Coronary artery (tissue), 2 donors: ENCODE measurements at places on chromosomes 3 and 15.

DNA sequence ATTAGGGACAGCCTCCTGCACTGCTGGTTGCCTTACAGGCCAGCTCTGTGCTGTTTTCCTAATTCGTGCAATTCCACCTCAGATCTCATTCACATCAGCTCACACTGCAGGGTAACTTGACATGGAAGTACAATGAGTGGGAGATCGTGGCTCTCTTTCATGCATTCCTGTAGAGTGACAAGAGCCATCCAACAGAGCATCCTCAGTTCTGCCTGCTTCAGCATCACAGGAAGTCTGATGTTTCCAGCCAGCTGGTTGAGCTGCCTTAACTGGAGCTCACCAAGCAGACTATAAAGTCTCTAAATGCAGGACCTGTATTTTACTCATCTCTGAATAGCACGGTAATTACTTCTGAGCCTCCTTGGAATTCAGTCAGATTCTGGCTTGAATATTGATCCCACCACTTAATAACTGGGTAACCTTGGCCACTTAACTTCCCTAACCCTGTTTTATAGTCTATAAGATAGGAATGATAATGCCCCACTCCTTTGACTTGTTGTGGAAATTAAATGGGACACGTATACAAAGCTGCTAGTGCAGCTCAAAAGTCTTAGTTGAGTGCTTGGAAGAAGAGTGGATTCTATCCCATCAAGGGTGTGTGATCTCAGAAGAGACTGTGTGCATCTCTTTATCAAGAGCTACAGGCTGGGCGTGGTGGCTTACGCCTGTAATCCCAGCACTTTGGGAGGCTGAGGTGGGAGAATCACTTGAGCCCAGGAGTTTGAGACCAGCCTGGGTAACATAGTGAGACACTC, 1.4 kb upstream of the DIS3L start:
- DNase-seq = no peak

- no peak for DNase-seq
Observed at GRCh38 chr3:182583545-182583944, 209.8 kb upstream of the ATP11B start.

DNA sequence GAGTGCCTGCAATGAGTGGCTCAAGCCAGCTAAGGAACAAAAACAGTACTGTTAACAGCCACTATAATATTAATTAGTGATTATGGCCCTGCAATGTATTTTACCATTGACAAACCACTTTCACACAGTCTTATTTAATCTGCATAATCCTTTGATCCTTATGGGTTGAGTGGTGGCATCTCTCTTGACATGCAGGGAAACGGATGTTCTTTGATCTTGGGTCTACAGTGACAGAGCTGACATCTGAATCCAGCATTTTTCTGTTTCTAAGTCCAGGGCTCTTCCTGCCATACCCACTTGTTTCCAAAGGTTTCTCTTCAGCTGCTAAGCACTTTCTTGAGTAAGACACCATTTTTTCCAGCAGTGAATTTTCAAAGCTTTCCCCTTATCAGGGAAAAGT, 277.7 kb upstream of the ROPN1 start:
- DNase-seq = no peak

DNA sequence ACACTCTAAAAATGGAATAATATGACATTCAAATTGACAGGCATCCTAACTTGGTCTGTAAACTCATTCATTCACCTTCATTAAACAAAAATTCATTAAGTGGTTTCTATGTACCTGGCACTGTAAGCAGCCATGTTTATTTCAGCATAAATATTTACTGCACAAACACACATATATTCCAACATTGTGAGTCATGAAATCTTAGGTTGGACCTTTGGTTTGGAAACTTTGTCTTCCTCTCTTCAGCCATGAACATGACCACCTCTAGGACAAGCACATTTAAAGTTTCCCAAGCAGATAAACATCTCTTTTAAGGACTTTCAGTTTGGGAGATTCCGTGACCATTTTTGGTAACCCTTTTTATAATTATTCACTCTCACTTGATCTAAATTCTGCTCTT, 131.8 kb downstream of the TPRG1 start:
- no peak for DNase-seq

DNA sequence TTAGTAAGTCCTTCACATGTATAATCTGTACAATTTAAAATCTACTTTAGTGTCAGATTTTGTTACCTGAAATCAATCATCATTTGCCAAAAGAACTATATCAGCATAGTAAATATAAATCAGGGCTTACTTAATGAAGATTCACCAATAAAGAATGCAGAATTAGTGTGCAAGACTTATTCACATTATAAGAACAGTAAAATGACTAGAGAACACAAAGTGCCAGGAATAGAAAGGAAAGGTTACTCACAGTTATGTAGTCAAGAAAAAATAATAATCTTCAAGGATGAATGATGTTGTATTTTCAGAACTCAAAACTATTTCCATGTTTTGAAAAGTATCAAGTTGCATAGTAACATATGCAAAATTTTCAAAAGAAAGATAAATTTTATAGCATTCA, 891.9 kb downstream of the ROBO1 start:
- DNase-seq = no peak

GRCh38 chr3:125594125-125594524, 1.2 kb downstream of the OSBPL11 start:
- no peak for DNase-seq

DNA sequence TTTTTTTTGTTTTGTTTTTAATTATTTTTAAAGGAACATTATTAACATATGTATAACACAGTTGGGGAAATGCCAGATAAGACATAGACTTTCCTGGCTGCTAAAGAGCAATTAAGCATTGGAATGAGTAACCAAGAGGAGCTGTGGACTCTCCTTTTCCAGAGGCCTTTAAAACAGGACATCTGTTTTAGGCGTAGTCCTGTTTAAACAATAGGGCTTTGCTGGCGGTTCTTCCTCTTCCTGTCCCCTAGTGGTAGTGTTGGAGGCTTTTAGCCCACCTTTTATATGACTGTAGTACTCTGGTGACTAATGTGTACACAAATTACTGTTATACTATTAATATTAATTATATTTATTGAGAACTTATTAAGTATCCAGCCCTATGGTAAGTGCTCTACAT, 81.9 kb downstream of the PPARG start:
- DNase-seq = no peak

- DNase-seq = no peak
Observed at GRCh38 chr3:71525391-71525790, 58.1 kb downstream of the FOXP1 start.

GRCh38 chr3:163327086-163327485, 1751.2 kb downstream of the SI start:
- DNase-seq = no peak

GRCh38 chr15:45728641-45729040, 93.8 kb downstream of the SQOR start:
- DNase-seq = no peak

GRCh38 chr3:5499404-5499803, 311.9 kb downstream of the EDEM1 start:
- DNase-seq = no peak

GRCh38 chr3:104564045-104564643, 802.6 kb upstream of the ALCAM start:
- no peak for DNase-seq

- no peak for DNase-seq
Observed at GRCh38 chr15:86875067-86875466, 795.4 kb downstream of the AGBL1 start.

- no peak for DNase-seq
Observed at GRCh38 chr3:62672270-62672987, 202.8 kb downstream of the CADPS start.

GRCh38 chr3:77197408-77197807, 157.5 kb downstream of the ROBO2 start:
- no peak for DNase-seq

GRCh38 chr3:6567241-6567640, 293.7 kb upstream of the GRM7 start:
- DNase-seq = no peak

DNA sequence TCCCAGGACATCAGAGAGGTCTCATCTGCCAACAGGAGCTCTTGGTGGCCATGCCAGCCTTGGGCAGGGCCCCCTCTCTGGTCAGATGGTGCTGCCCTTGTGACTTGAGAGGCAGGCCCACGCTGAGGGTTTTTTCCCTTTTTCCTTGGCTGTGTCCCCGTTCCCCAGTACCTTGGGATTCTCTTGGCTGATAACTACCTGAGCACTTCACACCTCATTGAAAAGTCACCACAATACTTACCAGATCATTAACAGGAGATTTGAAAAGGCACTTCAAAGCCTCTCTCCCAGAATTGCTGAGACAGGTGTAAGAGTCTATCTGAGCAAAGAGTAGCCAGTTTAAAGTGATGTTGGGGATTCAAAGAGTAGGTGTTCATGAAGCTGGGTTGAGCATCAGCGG, 15.1 kb upstream of the TMEM158 start:
- no peak for DNase-seq

DNA sequence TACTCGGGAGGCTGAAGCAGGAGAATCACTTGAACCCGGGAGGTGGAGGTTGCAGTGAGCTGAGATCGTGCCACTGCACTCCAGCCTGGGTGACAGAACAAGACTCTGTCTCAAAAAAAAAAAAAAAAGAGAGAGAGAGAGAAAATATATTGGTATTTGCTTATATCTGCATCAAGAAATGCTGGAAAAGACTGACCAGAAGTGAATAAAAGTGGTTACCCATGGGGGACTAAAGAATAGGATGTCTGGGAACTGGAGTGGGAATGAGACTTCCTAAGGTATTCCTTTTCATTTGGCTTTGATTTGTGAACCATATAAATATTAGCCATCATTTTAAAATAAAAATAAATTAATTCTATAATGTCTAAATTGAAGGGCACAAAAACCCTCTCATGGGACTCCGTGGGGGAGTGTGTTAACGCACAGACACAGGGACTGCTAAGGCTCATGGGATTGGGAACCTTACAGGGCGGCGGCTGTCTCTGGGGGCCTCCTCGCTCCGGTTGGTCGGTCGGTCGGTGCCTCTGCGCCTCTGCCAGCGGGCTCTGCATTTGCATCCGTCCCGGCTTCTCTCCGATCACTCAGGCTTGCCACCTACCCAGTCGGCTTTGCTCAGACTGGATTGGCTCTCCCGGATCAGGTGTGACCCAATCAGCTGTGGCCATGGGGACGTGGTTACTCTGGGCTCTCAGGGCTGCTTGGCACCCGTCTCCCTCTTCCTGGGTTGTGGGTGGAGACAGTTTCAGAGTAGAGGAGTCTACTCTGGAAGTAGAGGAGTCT, 12.7 kb upstream of the TSPAN3 start:
- DNase-seq = peak; percentile 89
